ENCODE measurements at places on chromosomes 3 and 15.

DNA sequence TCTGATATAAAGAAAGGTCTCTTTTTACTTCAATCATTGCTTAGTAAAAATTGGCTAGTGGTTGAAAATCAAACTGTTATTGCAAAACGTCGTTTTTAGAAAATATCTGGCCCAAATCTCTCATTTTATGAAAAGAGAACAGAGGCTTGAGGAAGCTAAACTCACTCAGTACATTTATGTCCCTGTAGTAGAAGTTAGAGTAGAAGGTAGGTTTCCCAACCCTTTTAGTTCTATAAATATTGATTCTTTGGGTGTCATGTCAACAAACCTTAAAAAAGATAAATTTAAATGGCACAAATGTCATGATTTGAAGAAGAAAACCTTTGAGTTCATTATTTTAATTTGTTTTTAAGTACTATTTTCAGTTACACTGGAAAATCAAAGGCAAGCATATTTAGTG is 722.3 kb upstream of the NECTIN3 start:
- DNase-seq: no peak

- no peak for DNase-seq
Observed at GRCh38 chr3:97009427-97010019, 195.1 kb downstream of the EPHA6 start.

- DNase-seq: no peak
Observed at GRCh38 chr3:111238885-111239284, 167.3 kb downstream of the NECTIN3 start.

GRCh38 chr3:45536316-45536715 is 58.2 kb upstream of the LIMD1 start:
- DNase-seq: no peak

GRCh38 chr15:74264081-74264501 is 28.0 kb downstream of the CCDC33 start:
- DNase-seq: no peak

DNA sequence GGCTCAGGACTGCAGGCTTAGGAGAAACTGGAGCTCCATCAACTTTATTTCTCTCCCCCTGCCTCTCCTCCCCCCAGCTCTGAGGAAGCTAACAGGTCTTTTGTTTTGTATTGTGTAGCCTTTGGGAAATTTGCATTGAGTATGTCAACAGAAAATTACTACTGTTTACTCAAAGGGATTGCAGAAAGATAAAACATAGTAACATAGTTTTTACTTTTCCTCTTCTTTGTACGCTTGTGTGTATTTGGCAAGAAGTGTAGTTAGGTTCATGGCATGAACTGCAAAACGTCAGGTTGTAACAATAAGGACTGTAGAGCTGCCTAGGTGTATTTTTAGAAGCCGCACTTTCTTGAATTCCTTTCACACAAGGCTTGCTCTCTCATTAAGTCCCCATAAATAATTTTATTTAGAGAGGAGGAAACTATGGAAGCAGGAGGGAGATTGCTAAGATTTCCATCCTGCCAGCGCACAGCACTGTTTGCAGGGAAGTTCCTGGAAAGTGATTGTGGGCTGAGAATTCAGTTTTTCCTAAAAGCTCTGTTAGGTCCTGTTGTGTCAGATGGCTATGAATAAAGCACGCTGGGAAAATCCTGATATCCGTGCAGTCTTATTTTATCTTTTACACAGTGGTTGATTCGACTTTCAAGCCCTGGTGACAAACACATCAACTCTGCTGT is 21.1 kb upstream of the SATB1 start:
- DNase-seq: no peak

DNA sequence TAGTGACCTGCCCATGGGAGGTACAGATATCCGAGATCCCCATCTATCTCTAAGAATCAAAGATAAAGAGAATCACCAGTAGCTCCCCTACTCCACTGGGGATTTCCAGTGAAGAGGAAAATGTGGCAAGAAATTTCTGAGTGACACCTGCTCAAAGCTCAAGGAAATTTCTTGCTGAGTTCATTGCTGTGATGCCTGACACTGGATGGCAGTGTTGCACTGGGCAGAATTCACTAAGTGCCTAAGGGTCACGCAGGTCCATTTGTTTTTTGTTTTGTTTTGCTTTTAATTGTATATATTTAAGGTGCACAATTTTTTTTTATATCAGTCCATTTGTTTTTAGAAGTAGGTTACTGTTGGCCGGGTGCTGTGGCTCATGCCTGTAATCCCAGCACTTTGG is 109.5 kb upstream of the KCNAB1 start:
- DNase-seq: no peak

GRCh38 chr3:49492969-49493368 is 22.9 kb downstream of the DAG1 start:
- DNase-seq: no peak

GRCh38 chr15:81530271-81530691 is 156.3 kb upstream of the TMC3 start:
- no peak for DNase-seq

GRCh38 chr3:157347577-157348303 is 88.9 kb upstream of the PTX3 start:
- no peak for DNase-seq

DNA sequence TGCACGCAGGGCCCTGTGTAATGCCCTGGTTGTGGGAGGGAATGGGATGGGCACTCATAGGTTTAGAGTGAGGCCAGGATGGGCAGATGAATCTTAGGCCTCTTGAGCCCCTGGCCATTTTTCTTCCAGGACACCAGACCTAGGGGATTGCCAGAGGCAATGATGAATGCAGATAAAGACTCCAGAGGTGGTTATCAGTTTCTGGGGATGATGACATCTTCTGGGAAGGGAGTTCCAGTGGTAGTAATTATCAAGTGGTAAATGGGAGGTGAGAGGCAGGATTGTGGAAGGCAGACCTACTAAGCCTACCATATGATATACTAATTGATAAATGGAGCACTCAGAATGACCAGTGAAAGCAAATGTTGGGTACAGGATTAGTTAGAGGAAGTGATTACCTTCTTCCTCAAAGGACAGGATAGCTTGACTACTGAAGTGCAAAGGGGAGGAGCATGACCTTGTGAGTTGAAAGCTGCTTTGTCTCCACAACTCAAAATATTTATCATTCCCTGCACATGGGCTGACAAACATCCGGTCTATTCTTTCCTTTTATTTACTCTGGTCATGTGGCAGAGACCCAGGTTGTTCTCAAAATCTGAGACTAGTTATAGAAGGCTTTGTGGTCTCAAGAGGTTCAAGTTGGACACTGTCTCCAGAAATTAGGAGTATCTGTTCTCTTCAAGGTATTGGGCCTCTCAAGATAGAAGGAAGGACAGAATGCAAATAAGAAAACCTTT is 10.2 kb upstream of the MAPK6 start:
- DNase-seq: no peak

GRCh38 chr15:70768257-70768883 is 5.0 kb upstream of the UACA start:
- no peak for DNase-seq

GRCh38 chr15:64828985-64829384 is 3.5 kb upstream of the PIF1 start:
- no peak for DNase-seq

GRCh38 chr15:25844981-25845680 is 18.0 kb downstream of the ATP10A start:
- DNase-seq: no peak

DNA sequence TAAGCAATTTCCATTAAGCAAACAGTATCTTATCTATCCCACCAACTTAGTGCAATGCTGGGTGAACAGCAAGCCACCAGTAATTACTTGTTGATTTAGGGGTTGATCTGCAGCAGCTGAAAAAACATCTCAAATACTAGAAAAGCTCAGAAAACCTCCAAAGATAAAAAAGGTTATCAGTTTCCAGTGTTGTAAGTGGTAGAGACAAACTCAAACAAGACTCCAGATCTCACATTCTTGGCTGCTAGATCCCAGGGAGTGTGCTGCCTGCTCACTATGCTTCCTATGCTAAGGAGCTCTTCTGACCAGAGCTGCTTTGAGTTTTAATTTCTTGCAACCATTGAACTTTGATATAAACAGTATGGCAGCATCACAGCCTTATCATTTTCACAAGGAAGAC is 11.3 kb downstream of the B3GALNT1 start:
- no peak for DNase-seq

DNA sequence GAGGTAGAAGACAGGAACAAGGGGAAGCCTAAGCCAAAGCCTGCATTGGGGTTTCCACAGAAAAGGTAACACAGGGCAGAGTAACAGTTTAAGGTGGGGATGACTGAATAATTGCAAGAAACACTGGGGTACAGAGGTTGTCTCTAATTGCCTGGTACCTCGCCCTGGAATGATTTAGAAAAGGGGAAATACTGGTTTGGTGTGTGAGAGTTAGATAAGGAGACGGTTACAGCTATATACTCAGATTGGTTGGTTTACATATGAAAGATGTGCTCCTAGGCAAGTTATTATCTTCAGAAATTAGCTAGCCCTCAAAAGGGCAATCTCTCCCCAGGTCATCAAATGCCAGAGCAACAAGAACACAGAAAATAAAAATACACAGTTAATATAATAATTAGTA is 58.8 kb downstream of the SMARCC1 start:
- DNase-seq: no peak

GRCh38 chr3:101531473-101532086 is 18.6 kb upstream of the SENP7 start:
- no peak for DNase-seq

DNA sequence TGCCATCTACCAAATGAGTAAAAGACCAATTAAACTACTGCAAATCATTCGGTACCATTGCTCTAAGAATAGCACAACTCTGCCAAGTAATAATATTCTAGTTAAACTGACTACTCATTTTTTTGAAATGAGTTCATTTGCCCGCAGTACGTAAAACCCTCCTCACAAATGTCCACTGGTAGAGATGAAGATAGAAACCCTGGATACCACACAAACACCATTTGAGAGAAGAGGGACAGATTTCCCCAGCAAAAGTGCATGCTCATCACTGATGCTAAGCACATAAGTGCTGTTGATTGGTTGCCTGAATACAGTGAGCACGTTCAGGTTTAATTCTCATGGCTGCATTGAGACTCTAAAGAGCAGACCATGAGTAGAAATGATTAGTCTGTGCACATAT is 34.6 kb upstream of the SEMA6D start:
- no peak for DNase-seq

DNA sequence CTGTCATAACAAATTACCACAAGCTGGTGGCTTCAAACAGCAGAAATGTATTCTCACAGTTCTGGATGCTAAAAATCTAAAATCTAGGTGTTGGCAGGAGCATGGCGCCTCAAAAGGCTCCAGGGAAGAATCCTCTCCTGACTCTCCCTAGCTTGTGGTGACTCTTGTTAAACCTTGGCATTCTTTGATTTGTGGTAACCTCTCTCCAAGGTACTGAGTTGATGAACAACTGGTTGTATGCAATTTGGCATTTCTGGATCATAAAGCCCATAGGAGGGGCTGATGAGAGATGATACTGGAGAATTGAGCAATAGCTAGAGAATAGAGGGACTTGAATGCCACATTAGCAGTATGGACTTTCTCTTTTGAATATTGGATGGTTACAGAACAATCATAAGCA is 821.8 kb downstream of the TBL1XR1 start:
- DNase-seq: no peak

GRCh38 chr3:133561679-133562078 is 11.8 kb upstream of the CDV3 start:
- no peak for DNase-seq

DNA sequence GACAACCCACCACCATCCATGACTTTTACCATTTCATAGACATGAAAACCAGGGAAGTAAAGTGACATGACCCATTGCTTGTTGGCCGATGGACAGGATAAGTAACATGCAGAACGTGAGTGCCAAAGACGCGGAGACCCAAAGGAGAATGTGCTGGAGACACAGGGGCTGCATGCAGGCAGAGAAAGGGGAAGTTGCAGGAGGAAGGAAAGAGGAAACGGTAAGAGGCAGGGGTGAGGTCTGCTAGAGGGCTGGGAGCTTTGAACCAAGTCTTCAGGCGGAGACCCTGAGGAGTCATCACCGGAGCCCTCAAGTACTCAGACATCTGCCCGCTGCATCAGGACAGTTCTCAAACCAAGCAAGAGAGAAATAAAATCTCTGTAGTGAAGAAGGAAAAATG is 34.9 kb downstream of the MAGEF1 start:
- no peak for DNase-seq

DNA sequence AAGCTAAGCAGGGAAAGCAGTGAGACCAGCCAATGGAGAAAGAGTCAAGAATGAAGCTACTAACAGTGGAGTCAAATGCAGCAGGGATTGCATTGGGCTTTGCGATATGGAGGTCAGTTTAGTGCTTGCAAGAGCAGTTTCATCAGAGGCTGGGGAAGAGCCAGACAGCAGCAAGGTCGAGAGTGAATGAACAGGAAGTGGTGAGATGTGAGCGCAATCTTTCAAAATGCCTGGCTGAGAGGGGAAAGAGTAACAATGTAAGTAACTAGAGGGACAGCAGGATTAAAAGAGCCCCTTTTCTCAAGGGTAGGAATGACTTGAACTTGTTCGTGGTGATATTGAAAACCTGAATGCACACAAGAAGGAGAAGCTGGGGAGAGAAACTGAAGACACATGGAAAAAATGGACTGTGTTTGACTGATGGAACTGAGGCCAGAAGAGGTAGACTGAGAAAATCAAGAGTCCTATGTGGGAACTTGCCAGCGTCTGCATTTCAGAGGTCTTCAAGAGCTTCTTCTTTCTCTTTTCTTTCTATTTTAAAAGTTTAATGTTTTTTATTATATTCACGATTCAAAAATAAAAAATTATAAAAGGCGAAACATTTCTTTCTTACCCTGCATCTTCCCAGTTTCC is 30.6 kb upstream of the GPR160 start:
- no peak for DNase-seq

- DNase-seq: no peak
Observed at GRCh38 chr15:91165850-91166249, 65.8 kb downstream of the SV2B start.

GRCh38 chr3:177512945-177513814 is 315.9 kb upstream of the TBL1XR1 start:
- no peak for DNase-seq

- no peak for DNase-seq
Observed at GRCh38 chr15:35444557-35445204, 101.3 kb downstream of the DPH6 start.

DNA sequence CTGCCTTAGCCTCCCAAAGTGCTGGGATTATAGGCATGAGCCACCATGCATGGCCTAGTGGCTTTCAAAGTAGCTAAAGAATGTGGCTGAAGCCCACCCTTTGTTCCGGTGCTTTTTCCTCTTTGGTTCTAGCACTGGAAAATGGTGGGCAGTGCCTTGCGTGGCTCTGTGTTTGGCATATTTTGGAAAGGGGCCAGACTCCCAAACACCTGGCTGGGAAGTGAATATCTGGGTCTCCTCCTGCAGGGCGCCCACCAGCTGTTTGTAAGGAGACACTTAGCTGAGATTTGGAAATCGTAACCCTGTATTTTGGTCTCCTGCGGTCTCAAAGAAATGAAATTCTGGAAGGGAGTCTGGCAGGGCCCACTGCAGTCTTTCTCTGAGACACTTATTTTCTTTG is 336.4 kb downstream of the IL20RB start:
- DNase-seq: no peak

- DNase-seq: no peak
Observed at GRCh38 chr3:38171622-38172021, 6.3 kb downstream of the OXSR1 start.
